ENCODE measurements at places on chromosomes 1 and 21.

DNA sequence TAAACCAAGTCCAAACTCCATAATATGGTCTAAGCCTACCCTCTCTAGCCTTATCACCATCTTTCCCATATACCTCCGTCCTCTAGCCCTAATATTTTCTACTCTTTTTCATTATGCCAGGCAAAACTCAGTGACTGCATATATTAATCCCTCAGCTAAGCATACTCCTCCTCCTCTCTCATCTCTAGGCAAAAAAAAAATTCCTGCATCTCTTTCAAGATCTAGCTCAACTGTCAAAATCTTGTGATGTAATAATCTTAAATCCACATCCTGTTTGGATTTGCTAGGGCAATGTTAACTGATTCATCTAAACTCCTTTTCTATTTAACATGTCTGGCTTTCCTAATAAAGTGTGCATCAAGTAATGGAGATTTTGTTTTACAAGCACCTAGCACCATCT lies 20.4 kb downstream of the PRPF38A start:
- DNase-seq = no peak

DNA sequence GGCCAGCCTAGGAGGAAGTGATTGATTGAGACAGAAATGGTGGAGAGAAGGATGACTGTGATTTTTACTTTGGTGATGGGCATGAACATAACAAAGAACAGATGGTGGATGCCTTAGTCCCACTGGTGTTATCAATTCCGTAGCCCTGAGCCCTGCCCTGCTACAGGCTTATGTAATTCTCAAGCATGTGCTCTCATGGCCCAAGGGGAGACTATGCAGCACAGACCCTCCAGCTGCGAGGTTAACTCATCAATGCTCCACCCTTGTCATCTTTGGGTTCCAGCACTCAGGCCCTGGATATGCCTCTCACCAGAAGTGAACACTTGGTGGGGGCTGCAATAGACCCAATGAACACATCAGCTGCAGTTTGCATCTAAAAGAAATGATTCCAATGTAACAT lies 62.7 kb upstream of the LRRC8D start:
- DNase-seq = no peak

DNA sequence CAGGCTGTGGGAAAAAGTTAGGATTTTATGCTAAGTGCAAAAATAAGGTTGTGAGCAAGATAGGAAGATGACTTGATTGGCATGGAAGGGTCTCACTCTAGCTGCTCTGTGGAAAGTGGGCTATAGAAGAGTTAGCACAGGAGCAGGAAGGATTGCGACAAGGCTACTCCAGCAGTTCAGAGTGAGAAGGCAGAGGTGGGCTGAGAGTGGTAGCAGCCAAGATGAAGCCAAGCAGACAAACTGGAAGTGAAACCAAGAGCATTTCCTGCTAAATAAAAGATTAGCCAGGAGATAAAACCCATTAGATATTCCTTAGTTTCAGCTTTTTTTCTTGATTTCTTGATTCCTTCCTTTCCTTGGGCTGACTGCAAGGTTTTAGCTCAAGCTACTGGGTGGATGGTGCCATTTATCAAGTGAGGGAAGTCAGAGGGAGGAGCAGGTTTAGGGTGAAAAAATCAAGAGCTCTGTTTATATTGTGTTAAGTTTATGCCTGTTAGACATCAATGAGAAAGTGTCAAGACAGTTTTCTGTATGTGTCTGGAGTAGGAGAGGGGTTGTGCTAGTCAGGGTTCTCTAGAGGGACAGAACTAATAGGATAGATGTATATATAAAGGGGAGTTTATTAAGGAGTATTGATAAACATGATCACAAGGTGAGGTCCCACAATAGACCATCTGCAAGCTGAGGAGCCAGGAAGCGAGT lies 33.1 kb upstream of the ZNF644 start:
- no peak for DNase-seq

DNA sequence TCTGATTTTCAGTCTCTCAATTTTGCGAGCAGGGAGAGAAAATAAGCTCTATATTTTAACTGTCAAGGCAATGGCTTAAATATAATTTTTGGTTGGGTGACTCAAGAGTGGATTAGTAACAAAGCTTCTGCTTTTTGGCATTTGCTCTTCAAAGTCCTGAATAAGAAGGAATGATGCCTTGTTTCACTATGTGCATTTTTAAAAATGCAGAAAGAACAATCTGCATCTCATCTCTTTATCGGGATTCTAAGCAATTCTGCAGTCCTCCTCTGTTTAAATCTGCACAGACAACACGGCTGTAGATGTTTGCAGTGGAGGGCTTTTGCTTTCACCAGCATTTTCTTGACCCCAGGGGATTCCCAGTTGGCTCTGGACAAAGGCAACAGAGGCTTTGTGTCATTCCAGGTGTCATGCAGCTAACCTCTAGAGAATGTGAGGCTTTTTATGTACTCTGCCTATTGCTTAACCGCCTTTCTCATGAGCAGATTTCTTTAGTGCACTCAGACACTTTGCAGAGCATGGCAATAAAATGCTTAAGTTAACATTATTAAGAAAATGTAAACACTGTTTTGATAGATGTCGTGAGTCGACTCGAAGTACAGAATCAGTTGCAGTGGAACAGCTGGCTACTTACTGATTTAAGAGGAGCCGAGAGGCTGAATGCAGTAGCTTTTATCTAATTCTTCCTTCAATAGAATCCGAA lies 783.2 kb upstream of the NEGR1 start:
- no peak for DNase-seq

- DNase-seq = no peak
These were observed 122.3 kb downstream of the TGFB2 start for GRCh38 chr1:218467101-218468072.

DNA sequence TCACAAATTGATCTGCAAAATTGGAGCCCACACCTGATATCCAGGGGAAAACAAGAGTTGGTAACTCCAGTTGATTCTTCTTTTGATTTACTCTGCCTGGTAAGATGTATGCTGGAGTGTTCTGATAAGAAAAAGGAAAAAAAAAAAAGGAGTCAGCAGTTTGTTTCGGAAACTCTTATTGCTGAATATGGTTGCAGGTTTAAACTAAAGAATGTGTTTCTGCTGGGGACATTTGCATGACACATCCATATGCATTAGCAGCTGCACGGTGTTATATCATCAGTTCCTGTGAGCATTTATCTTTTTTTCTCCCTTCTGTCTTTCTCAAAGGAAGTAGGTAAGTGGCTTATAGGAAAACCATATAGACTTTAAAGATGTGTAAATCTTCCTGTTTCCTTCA lies 418.5 kb upstream of the ESRRG start:
- no peak for DNase-seq

DNA sequence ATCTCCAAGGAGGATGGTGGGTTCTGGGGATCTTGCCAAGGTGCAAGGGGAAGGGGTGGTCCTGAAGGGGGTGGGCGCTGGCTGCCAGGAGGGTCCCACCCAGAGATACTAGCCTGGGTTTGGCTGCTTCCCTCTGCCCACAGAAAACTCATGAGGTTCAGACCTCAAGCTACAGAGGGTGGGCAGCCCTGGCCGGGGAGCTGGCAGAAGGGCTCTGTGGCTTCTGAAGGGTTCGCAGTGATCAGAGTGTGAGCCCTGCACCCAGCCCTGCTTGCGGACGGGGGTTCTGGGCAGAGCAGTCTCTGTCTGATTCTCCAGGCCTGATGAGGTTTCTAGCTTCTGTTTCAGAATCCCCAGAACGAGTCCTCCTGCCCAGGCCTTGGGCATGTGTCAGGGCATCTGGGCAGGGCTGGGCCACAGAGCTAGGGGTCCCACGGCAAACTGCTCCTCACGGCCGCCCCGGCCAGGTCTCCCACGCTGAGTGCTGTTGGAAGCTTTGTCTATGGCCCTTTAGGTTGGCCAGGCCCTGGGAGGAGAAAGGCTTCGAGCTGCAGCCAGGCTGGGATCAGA lies 635 bp upstream of the MMEL1 start:
- no peak for DNase-seq

- DNase-seq = no peak
These were observed 2.2 kb upstream of the EPHA2 start for GRCh38 chr1:16158025-16158424.

DNA sequence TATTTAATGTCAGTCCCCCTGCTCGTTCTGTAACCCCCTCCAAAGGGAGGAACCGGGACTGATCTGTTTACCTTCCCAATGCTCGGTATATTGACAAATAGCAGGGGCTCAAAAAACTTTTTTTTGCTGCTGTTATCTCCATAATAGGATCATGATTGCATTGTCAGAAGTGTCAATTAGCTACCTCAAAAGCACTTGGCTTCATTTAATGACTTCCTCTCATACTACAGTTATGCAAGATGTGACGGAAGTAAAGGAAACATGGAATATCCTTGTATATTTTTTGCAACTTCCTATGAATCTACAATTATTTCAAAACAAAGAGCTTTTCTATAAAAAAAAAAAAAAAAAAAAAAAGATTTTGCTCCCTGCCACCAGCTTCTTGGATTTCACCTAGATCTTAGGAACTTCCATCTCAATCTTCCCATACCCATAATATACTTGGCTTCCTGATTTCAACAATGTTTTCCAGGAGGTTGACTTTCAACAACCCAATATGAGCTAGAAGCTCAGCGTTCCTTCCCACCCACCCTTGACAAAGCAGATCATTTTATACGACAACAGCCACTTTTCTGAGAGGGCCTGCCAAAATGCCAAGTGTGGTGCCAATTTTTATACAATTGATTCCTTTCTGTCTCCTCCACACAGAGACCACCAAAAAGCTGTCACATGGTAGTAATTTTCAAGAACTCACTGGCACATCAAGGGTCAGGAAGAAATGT lies 71.7 kb downstream of the SETD4 start:
- no peak for DNase-seq

DNA sequence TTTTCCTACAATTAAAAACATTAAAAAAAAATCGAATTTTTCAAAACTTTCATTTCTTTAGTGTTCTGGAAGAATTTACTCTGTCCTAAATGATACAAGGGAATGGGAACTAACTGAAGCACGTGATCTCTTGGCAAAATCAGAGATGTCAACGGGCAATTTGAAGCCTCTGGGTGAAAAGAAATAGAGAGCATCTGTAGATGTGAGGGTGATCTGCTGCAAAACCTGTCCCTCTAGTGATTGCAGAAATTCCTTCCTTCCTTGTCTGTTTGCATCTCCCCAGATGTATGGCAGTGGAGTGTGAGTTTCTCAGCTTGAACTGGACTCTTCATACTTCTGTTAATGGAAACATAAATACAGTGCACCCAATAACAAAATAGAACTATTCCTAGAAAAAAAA lies 100.5 kb upstream of the S1PR1 start:
- no peak for DNase-seq

GRCh38 chr1:115781851-115782250 lies 13.3 kb upstream of the CASQ2 start:
- no peak for DNase-seq

- no peak for DNase-seq
These were observed 70.9 kb downstream of the ITPKB start for GRCh38 chr1:226668173-226668560.

- DNase-seq = no peak
These were observed 83.1 kb upstream of the LYPLAL1 start for GRCh38 chr1:219090607-219091006.

- no peak for DNase-seq
These were observed 14.0 kb downstream of the GTF2B start for GRCh38 chr1:88877382-88877825.

DNA sequence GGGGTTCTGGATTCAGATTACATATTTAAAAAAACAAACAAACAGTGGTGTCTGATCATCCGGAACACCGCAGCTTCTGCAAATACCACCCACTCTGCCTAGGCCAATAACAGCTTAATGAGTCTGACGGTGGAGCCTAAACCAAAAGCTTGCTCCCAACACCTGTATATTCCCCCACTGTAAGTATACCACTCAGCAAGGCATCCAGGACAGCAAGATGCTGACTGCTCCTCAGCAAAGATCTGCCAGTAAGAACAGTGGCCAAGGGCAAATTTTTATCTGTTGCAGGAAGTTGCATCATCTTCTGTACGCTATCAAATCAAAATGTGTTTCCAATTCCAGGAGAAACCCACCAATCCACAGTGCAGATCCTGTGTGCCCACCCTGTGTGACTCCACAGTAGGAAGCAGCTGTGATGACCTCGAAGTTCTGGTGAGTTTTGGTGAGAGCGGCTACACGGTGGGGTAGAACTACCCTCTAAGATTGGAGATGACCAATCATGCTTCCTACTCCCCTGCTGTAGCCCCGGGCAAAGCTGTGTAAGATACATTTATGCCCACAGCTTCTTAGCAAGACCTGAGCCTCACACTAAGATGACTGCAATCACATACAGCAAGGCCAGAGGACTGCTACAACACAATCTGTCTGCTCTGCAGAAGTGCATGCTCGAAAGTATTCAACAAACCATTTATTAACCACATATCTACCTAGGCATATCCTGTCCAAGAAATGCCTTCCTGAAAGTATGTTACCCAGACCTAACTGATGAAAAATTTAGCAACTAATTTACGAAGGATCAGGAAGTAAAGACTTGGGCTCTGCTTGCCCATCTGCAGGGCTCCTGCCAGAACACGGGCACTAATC lies 30.5 kb downstream of the SIPA1L2 start:
- DNase-seq = no peak

- no peak for DNase-seq
These were observed 22.7 kb upstream of the LGALS8 start for GRCh38 chr1:236501093-236501492.

DNA sequence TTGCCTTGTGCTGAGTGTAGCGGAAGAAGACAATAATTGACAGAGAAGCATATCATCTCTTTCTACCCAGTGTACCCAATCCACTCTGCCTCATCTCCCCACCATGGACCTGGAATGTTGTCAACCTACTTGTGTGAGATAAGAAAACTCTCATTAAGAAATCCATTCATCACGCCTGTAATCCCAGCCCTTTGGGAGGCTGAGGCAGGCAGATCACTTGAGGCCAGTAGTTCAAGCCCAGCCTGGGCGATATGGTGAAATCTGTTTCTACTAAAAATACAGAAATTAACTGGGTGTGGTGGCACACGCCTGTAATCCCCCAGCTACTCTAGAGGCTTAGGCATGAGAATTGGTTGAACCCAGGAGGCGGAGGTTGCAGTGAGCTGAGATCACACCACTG lies 209.6 kb downstream of the PBX1 start:
- DNase-seq = no peak

DNA sequence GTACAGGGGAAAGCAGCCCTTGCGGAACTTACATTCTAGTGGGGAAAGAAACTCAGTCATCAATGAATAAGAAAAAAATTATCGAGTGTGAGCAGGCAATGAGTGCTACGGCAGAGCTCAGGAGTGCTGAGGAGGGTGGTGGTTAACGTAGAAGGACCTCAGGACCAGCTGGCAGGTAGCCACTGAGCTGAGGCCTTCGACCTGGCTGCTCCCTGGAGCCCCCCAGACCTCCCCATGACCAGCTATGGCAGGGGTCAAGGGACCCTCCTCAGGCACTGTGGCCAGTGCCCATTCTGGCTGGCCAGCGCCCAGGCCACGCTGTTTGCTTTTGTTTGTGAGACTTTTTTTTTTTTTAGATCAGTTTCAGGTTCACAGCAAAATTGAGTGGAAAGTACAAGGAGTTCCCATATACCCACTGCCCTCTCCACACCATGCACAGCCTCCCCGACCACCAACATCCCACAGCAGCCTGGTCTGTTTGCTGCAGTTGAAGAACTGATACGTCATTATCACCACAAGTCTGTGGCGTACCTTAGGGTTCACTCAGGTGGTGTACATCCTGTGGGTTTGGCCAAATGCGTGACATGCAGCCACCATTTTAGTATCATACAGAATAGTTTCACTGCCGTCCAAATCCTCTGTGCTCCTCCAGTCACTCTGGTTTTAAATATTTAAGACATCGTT lies 11.8 kb upstream of the TTC22 start:
- no peak for DNase-seq
